ENCODE measurements at places on chromosomes 4 and X.

- no peak for DNase-seq
Observed at GRCh38 chr4:154457471-154457870, 34.1 kb downstream of the DCHS2 start.

- DNase-seq = no peak
Observed at GRCh38 chr4:42761804-42762203, 104.9 kb upstream of the ATP8A1 start.

- no peak for DNase-seq
Observed at GRCh38 chr4:103499094-103499493, 220.7 kb downstream of the TACR3 start.

DNA sequence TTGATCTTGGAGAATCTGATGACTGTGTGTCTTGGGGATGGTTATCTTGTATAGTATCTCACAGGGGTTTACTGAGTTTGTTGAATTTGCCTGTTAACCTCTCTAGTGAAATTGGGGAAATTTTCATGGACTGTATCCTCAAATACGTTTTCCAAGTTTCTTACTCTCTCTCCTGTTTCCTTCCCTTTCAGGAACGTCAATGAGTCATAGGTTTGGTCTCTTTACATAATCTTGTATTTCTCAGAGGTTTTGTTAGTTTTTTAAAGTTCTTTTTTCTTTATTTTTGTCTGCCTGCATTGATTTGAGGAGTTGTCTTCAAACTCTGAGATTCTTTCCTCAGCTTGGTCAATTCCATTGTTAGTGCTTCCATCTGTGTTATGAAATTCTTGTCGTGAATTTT, 227.7 kb upstream of the GPRIN3 start:
- no peak for DNase-seq

- DNase-seq = no peak
Observed at GRCh38 chrX:11421805-11422524, 128.8 kb downstream of the AMELX start.

DNA sequence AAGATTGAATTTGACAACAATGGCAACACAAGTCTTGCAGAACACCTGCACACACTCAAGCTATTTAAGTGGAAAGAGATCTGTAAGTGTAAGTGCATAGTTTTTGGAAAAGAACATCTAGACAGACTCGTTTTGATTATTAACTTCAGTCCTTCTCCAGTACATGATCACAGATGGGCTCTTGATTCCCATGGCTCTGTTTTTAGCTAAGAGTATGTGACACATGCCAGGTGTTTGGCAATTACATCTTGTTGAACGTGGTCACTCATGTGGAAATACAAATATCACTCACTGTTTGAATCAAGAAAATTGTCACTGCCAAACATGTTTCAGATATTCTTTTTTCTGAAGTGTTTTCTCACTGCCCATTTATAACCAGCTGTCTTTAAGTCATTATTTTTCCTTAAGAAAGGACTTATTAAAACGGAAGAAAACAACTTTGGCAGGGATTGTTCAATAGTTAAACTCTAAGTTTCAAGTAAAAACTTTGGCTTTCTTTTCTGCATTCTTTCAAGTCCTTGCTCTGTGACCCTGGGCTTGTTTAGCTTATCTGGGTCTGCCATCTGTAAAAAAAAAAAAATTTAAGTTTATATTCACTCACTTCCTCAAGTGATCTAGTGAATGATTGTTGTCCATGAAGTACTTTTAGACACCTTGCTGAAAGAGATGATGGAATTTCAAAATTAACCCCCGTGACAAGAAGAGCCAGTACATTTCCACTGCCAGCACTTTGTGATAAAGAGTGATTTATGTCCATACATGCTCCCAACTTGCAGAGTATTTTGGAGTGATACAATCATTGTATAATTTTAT, 125.4 kb downstream of the ATXN3L start:
- no peak for DNase-seq

GRCh38 chr4:7886007-7886973, 53.4 kb downstream of the AFAP1 start:
- DNase-seq = no peak
